Stimulated activated CD4-positive, alpha-beta T cell treated with anti-CD3 and anti-CD28 coated beads, Interleukin-2, amount 100 ng/mL, for 24 hours (primary cell): ENCODE measurements at places on chromosomes 7 and 10.

GRCh38 chr10:4498711-4499251 lies 327.2 kb upstream of the AKR1E2 start:
- no peak for DNase-seq

- no peak for DNase-seq
Observed at GRCh38 chr10:61633665-61634064, 29.1 kb upstream of the CABCOCO1 start.

DNA sequence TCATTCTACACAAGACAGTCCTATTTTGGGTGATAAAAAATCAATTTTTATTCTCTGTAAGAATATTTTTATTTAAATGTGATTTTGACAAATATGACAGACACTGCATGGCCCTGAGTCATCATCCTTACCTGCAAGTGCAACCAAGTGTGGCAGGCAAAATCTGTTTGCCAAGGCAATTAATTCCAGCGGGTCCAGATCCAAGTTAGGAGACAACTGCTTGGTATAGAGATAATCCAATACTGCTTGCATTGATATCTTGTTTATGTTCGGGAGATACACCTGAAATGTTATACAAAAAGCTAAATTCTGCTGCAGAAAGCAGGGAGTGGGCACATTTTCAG lies 66.2 kb downstream of the RHOBTB1 start:
- no peak for DNase-seq

GRCh38 chr7:30984359-30985107 lies 20.8 kb downstream of the GHRHR start:
- no peak for DNase-seq

GRCh38 chr10:94076325-94076841 lies 82.7 kb downstream of the PLCE1 start:
- DNase-seq, result no peak

DNA sequence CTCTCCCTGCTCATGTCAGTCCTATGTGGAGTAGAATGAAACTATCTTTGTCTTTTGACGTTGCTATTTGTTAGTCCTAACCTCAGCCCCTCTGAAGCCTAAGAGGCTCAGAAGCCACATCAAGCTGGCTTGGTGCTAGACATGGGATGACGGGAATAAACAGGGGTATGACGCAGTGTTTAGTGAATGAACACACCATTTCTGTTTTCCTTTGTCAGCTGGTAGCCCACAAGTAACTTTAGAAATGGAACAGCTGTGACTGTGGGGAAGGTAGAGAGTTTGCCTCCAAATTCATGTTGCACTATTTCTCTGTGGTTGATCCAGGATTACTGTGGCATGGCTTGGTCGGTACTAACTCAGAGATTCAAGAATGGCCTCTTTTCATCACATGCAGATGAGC lies 31.3 kb downstream of the COX15 start:
- no peak for DNase-seq
